ENCODE measurements at places on chromosomes 12 and 14.

- DNase-seq = no peak
Observed at GRCh38 chr12:11595080-11595479, 54.4 kb upstream of the ETV6 start.

- no peak for DNase-seq
Observed at GRCh38 chr14:105485739-105486162, 935 bp upstream of the CRIP1 start.

DNA sequence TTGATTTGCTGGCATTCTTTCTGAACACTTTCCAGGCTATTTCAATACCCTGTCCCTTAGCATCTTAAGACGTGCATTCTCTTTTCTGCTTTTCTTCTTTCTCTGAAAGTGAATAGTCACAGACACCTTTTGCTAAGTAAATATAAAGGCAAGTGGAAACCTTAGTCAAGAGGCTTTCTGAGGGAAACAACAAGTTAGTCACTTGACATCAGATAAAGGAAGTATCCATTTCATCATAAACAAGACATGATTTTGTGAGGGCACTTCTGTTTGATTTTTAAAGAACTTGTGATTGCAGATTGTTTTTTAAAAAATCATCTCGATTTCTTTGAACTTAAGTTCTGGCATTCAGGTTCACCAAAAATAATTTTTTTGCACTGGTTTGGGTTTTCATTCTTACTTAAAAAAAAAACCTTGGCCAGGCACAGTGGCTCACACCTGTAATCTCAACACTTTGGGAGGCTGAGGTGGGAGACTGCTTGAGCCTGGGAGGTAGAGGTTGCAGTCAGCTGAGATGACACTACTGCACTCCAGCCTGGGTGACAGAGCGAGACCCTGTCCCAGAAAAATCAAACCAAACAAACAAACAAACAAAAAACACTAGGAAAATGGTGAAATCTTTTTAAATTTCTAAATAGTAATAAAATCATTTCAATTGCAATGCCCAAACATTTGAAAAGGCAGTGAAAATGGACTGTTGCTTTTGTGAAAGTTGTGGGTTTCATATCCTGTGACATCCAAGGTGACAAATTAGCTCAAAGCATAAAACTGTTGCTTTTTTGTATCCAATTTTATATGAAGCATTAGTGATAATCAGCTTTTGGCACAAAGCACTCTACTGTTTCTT is 8.3 kb upstream of the KLHL42 start:
- no peak for DNase-seq

GRCh38 chr12:98217257-98217656 is 298.1 kb upstream of the TMPO start:
- DNase-seq = no peak

DNA sequence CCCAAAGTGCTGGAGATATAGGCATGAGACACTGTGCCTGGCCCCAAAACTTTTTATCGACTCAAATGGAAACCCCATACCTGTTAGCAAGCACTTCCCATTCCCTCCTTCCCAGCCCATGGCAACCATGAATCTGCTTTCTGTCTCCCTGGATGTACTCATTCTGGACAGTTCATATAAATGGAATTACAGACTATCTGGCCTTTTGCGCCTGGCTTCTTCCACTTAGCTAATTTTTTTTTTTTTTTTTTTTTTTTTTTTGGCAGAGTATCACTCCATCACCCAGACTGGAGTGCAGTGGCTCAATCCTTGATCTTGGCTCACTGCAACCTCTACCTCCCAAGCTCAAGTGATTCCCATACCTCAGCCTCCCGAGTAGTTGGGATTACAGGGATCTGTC is 134.5 kb upstream of the MED13L start:
- no peak for DNase-seq

Measured in fibroblast of upper back skin (primary cell).